ENCODE measurements at places on chromosomes 4 and X.

GRCh38 chrX:15055146-15055930 is 182.1 kb downstream of the MOSPD2 start:
- peak; percentile 7 for DNase-seq

DNA sequence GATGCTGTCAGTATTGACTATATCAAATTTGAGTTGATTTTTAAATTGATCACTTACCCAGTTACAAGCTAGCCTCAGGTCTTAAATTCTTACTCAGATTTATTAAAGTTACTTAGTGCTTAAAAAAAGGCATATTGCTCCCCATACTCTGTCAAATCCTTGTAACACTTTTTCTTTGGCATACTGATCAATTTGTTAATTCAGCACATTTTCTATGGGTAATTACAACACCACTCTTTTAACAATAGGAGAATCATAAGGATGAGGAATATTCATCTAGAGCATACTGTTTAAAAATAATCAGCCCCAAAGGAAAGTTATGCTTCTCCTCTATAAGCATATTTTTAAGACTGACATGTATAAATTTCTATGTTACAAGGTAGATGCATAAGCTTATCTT is 482.5 kb downstream of the PABPC4L start:
- DNase-seq: no peak

GRCh38 chr4:14254926-14255325 is 627.4 kb upstream of the BOD1L1 start:
- DNase-seq: no peak

DNA sequence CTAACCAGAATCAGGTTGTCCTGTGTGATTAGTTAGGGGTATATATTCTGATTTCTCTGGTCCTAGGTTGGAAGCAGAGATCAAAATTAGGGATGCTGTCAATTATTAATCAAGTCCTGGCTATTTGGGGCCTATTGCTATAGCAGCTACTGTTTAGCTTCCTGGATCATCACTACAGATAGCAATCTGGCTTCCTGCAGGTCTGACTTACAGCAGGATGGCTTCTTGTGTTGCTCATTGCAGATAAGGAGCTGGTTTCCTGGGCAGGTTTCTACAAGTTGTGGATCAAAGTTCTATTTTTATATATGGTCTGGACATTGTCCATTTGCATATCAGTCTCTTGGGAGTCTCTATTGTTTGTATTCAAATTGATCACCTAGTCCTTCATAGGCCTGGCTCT is 57.7 kb upstream of the C4orf54 start:
- DNase-seq: no peak

DNA sequence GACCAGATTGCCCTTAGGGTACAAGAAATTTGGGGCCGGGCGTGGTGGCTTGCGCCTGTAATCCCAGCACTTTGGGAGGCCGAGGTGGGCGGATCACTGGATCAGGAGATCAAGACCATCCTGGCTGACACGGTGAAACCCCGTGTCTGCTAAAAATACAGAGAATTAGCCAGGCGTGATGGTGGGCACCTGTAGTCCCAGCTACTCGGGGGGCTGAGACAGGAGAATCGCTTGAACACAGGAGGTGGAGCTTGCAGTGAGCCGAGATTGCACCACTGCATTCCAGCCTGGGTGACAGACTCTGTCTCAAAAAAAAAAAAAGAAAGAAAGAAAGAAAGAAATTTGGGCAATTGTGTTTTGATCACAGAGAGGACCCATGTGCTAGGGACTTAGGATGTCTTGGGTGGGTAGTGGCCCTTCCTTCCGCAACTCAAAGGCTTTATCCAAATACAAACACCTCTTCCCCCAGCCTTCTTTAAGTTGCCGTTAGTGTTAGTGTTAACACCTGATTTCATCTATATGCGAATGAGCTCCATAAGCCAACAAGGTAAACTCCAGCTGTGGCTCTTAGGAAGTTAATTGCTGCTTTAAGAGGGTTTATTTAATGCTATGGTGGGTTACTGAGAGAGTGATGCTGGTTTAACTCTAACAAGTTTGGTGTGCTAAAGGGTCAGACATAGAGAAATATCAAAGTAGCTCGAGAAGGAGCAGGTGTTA is 8.6 kb upstream of the CCDC110 start:
- DNase-seq: no peak

- no peak for DNase-seq
Observed at GRCh38 chr4:41327770-41328169, 71.0 kb downstream of the UCHL1 start.

DNA sequence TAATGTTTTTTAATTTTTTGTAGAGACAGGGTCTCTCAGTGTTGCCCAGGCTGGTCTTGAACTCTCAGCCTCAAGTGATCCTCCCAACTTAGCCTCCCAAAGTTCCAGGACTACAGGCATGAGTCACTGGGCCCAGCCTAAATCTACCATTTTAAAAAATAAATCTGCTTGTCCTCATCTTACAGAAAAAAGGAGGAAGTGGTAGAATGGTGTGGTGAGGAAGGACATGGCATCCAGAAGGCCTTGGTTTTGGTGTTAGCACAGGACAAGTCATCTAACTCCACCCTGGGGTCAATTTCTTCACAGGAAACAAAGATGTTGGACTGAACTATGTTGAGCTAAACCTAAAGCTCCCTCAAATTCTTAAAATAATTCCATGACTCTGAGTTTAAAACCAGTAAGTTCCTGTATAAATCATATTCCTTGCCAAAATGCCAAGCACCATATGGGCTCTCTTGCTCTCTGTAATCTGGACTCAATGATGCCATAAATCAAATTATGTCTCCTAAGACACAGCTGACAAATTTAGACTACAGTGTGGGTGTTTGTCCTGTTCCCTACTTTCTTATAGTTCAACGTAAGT is 253.9 kb upstream of the NOCT start:
- no peak for DNase-seq

DNA sequence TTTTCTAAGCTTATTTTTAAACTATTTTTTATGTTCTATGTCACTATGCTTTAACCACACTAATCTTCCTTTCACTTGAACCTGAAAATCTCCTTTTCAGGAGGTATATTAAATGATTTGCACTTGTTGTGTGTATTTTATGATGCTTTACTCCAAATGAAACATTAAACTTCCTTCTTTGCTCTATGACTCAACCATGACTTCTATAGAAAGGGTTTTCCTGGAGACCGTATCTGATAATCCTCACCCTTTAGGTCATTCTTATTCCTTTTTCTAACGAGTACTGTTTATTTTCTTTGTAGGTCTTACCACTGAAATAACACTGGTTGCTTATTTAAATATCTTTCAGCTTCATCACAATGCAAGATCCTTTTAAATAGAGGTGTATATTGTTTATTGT is 1163.2 kb downstream of the PCDH18 start:
- no peak for DNase-seq

DNA sequence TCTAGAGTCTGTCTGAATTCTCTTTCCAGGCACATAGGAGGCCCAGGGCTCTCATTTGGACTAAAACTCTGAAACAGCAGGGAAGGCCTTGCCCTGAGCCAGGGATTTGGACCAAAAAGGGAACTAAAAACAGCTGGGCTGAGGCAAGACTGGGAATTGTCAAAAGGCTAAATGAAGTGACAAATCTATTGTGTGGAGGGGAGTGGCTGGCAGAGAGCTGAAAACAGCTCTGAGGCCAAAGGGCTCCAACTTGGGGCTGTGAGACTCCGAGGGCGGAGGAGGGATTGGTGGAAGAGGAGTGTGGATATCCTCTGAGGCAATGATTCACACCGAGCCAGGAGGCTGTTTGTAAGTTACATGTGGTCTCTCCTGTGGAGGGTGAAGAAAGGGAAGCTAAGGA is 63.2 kb downstream of the PHEX start:
- DNase-seq: no peak

GRCh38 chr4:54017974-54018373 is 46.4 kb downstream of the CHIC2 start:
- no peak for DNase-seq

DNA sequence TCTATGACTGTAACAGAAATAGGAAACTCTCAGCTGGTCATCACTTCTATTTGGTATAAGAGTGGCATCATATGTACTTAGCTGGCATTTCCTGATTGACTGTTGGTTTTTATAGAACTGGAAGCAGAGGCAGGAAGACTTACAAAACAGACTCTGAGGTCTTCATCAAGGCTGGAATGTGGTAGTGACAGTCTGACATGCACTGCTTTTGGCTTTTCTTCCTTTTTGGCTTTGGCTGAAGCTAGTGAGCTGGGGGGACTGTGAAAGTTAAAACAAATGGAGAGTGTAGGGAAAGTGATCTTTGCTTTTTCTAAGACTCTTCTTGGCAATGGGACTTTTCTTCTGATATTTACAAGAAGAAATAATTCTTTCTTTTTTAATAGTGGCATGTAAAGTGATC is 121.1 kb upstream of the SLC4A4 start:
- no peak for DNase-seq

- DNase-seq: no peak
Observed at GRCh38 chr4:6160536-6160935, 39.8 kb downstream of the JAKMIP1 start.

DNA sequence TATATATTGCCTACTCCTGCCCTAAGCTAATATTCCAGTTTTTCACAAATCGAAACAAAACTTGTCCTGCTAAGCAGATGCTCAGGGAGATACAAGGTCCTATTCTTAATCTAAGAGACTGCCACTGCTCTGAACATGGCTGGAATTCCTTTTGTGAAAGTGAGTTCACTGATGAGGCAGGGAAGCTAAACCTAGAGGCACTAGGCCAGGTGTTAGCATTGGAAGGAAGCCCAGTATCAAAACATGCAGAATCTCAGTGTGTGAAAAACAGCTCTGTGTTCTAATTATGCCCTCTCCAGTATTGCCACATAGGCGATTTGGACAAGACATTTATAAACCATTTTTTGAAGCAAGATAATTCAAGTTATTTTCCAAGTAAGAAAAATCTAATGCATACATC is 47.6 kb downstream of the ABCG2 start:
- no peak for DNase-seq

- DNase-seq: no peak
Observed at GRCh38 chrX:108696690-108697089, 39.7 kb downstream of the IRS4 start.

- DNase-seq: no peak
Observed at GRCh38 chrX:109372291-109372690, 109.6 kb downstream of the GUCY2F start.

GRCh38 chr4:3661989-3662388 is 104.2 kb upstream of the ADRA2C start:
- no peak for DNase-seq

- no peak for DNase-seq
Observed at GRCh38 chrX:47574076-47574546, 8.1 kb upstream of the TIMP1 start.

GRCh38 chrX:16592194-16592770 is 57.7 kb upstream of the S100G start:
- no peak for DNase-seq

GRCh38 chrX:3216581-3217180 is 129.8 kb downstream of the MXRA5 start:
- no peak for DNase-seq

GRCh38 chr4:39320381-39321115 is 45.6 kb downstream of the RFC1 start:
- DNase-seq: peak; percentile 12

GRCh38 chr4:115259642-115260041 is 146.2 kb upstream of the NDST4 start:
- no peak for DNase-seq

DNA sequence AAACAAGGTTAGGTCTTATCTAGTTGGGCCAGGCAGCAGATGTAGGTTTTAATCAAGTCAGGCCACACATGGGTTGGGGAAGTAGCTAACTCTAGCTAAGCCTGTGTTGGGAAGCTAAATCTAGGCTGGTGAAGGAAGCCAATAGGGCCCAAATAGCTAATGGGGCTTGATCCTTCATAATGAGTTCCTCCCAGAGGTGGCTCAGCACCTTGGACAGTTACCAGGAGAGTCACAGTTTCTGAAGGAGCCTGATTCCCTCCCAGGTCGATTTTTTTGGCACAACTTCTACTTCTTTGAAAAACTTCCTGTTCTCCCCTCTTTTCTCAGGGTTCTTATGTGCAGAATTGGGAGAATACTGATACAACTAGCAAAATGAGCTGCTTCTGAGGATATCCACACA is 242.5 kb upstream of the PRPS2 start:
- no peak for DNase-seq

DNA sequence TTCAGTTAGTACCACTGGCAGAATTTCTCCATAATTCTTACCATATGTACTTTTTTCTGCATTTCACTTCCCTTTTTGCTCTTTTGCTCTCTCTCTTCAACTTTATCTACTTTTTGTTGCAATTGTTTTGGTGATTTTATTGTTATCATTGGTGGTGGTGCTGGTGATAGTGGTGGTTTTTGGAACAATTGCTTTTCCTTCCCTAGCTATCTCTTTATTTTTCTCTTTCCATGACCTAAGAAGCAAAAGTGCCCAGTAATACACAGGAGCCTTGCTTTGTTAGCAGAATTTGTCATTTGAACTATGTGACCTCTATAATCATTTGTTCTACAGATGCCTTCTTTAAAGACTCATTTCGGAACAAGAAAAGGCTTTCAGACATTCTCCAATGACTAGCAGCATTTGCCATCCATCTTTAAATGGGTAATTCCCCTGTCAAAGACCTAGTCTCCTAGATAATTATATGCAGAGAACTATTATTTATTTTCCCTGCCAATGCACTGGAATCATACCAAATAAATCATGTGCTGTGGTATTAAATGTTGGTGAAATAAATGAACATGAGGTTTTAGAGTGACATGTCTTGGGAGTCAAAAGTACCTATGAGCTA is 154.5 kb downstream of the GASK1B start:
- DNase-seq: no peak

DNA sequence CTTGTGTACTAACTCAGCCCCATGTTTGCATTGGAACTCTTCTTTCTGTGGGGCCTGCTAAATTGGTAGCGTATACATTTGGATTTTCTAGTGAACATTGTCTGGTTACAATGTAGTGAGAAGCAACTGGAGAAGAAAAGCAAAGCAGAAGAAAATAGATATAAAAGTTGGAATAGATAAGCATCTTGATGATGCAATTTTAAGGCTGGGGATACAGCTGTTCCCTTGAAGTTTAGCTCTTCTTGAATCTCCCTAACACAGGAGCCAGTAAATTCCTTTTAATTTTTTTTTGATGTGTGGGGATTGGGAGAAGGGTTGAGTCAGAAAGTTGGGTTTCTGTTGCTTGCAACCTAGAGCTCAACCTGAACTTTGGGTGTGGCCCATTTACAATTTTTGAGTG is 308.1 kb downstream of the STIM2 start:
- DNase-seq: no peak

DNA sequence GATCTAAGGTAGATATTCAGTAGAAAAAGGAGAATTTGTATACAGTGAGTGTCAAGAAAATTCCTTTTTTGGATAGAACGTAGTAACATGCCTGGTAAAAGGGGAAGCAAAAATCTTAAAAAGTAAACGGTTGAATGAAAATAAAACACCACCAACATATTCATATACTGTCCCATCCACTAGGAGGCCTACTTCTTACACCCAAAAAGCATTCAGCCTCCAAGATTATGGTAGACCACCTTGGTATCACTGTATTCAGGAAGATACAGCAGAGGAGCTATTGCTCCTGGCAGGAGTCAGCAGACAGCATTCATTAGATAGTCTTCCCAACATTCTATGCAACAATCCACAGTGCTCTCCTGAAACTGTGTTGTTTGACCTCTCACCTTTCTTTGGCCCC is 274.6 kb upstream of the MAGEB2 start:
- no peak for DNase-seq
